ENCODE measurements at places on chromosomes 7 and 10. TPM values are rescaled to one million over a fixed set of nuclear protein-coding genes. Genes with fewer than 3 reads are reported as not detected.

Gene MSRB2
- 23.6 TPM for total RNA-seq

Gene PIK3CG
- not detected for total RNA-seq

Gene ACSL5
- 0.52 TPM for total RNA-seq

GRCh38 chr10:10629512-10629911 lies 388.2 kb upstream of the CELF2 start:
- DNase-seq = no peak

DNA sequence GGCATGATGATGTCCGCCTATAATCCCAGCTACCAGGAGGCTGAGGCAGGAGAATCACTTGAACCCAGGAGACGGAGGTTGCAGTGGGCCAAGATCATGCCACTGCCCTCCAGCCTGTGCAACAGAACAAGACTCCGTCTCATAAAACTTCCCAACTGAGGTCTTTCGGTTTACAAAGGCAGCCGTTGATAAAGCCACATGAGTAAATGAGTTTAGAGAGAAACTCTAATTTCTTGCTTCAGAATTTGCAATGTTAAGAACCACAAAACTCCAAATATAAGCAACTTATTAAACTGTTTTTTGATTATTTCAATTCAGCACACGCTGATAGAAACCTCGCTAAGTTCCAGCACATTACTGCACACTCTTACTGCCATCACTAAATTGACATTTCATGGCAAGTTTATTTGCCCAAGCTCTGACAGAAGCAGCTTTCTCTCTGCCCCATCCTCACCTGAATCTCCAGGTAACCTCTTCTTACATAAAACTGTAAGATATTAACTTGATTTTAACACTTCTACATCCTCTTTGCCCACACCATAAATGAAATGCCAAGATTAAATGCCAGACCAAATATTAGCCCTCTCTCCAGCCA lies 67.7 kb downstream of the FGFR2 start:
- DNase-seq = no peak

DNA sequence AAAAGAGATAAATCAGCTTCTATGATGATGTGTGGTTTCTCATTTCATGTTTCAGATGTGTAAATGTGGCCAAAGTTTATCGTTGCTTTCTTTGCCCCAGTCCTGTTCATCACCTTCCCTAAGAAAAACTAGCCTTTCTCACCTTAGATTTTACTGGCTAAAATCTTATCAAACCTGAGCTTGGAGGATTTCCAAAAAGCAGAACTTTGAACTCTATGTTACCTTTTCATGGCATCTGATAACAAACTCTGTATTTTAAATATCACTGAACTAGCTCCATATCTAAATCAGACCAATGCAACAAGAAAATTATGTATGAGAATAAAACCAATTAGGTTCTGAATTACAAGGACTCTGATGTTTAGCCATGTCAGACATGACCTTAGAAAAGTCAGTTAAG lies 323.4 kb upstream of the DGKB start:
- no peak for DNase-seq

DNA sequence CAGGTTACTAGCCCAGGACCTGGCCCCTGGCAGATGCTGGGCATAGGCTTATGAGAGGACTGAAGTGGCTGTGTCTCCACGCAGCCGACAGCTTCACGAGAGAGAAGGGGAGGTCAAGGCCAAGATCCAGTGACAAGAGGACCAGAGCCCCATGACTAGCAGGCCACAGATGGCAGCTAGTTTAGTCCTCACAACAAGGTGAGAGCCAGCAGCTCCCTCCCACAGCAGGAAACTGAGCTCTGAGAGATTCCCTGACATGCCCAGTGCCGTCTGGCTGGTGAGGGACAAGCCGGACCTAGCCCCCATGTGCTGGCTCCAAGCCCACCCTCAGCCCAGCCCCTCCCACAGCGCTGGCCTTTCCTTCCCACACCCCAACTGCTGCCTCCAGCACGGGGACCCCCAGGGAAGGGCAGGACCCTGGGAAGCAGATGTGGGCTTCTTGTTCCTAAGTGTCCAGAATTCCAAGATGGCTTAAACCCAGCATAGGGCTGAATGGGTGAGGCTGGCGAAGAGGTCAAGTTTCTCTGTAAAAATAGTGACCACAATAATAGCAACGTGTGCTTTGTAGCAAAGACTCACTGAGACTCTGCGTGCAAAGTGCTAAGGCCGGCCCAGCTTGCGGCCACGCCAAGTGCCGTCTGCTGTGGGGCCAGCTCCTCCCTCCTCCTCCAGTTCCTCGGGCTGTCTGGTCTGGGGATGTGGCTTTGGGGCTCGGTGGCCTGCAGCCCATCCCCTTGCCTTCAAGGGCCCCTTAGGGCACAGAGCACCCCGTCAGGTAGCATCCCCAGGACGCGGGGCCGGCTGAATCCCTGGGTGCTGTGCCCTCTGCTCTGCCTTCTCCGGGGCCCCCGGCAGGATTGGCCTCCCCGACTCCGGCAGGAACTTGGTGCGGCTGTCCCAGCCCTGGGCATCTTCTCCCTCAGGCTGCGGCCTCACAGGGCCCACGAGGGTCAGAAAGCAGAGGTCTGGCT lies 7.8 kb upstream of the FAM20C start:
- DNase-seq = no peak

Data from HFFc6 (cell line).